ENCODE measurements at places on chromosomes 1 and 21. TPM values are rescaled to one million over a fixed set of nuclear protein-coding genes. Genes with fewer than 3 reads are reported as not detected.

GRHL3 gene
- polyA plus RNA-seq, result not detected

CD1E gene
- polyA plus RNA-seq, result not detected

LRRN2 gene
- not detected for polyA plus RNA-seq

MATN1 gene
- 0.13 TPM for polyA plus RNA-seq

ST6GALNAC5 gene
- polyA plus RNA-seq, result 0.80 TPM

DNA sequence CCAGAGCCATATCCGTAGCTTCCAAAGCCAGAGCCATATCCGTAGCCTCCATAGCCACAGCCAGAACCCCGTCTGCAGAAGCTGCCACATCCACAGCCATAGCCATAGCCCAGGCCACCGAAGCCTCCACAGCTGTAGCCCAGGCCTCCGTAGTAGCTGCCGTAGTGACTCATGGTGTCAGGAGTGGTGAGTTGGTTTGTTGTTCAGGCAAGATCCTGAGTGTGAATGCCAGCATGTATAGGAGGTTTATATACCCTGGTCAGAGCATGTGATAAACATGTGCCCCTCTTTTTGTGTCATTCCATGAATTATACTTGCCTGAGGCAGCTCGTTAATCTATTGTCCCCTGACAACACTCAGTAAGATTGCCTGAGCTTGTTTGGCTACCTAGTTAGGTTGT is at the start of gene KRTAP19-1:
Gene KRTAP19-1 (minus strand): TSS at position 223 of the 400 bp plus-strand sequence. CDS start 50 bp downstream, at position 173.
- no peak for DNase-seq

GRCh38 chr1:207069061-207069460 is 16.0 kb downstream of the PFKFB2 start:
- DNase-seq, result no peak

DNA sequence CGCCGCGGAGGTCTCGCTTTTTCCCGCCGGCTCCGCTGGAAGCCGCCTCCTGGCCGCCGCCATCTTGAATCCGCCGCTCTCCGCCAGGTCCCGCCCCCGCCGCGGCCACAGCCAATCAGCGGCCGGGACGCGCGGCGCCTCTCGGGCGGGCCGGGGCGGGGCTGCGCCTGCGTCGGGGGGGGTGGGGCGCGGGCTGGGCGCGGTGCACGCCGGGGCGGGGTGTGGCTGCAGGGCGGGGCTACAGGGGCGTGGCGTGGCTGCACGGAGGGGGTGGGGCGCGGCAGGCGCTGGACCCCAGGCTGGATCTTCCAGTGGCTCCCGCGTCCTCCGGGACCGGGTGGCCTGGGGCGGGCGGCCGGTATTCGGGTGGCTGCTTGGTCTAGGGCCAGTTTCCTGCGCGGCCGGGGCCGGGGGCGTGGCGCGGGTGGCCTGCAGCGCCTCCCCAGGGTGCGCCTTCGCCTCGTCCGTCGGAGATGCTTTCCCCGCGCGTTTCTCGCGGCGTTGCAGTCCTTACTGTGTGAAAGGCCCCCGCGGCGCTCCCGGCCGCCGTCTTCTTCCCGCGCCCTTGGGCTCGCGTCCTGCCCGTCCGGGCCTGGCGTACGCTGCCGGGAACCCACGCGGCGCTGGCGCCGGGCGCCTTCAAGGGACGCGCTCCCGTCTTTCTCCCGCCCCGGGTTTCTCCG is 575 bp downstream of the PCNT start:
- DNase-seq, result no peak

DNA sequence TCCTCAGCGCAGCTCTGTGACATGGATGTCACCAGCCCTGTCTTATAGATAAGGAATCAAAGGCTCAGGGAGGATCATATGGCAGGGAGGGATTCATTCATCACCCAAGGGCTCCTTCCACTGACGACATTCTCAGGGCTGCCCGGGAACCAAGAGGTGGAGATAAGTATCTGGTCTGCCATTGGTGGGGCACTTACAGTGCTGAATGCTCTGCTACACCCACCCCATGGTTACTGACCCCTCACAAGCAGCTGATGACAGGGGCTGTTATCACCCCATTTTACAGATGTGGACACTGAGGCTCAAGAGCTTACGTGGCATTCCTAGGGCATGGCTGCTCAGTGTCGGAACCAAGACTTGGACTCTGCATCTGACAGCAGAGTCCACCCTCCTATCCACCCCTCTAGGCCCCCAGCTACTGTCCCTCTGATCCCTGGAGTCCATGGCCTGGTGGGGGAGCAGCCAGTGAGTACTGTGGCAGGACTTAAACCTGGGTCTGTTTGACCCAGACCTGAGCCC is 155.1 kb downstream of the PTPRU start:
- no peak for DNase-seq

GRCh38 chr1:3890389-3891328 is 9.4 kb downstream of the C1orf174 start:
- DNase-seq, result no peak

DNA sequence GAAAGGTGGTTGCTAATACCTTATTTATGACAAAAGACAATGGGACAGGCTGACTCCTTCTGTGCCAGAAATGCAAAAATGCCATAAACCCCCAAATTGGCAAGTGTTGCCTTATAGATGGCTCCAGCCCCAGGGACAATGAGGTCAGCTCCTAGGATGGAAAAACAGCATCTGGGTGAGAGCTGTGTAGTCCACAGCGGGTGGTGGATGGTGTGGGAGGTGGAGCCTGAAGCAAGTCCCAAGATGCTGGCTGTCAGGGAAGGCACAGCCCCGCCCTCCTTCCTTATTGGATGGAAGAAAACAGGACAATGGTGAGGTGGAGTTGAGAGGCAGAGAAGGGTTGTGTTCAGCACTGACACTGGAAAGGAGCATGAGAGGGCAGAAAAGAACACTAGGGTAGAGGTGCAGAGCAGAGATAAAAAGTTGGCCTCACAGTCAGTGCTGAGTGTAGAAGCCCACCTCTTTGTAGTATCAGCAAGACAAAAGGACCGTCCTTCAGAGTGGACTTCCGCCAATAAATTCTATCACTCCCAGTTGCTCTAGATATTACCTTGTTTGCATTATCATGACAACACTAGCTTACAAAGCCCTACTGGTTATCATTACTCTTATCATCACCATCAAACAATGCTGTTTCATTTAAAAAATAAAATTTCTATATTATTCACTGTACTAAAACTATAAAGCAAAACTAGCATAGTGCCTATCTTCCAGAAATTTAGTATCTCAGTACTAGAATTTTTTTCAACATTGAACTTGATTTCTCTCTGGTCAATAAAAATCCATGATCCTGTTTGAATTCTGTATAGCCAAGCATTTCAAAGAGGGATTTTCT is 3.7 kb upstream of the SDE2 start:
- no peak for DNase-seq

DNA sequence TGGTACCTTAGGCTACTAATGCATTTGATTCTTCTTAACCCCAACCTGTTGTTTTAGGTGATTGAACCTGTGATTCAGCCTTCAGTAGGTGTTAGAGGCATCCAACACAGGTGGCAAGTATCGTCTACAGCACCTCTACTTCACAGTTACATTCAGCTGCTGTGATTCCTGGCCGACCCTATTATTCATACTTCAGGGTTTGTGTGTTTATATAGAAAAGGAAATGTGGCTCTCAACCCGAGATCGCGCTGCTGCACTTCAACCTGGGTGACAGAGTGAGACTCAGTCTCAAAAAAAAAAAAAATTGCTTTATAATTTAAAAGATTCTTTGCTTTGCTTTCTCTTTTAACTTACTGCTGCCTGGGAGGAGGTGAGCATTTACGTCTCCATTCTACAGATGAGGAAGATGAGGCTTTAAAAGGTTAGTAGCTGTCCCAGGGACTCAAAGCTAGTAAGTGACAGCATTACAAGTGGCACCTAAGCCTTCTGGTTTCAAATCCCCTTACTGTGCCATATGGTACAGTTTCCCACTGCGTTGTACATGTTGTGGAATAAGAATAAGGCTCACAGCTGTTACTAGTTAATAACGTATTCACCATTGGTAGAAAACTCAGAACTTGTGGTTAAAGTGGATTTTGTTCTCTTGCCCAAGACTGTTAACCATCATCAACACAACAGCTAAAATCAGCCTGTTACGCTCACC is 9.9 kb upstream of the GPR25 start:
- no peak for DNase-seq

GRCh38 chr1:201143726-201144635 is 10.3 kb downstream of the TMEM9 start:
- no peak for DNase-seq

DNA sequence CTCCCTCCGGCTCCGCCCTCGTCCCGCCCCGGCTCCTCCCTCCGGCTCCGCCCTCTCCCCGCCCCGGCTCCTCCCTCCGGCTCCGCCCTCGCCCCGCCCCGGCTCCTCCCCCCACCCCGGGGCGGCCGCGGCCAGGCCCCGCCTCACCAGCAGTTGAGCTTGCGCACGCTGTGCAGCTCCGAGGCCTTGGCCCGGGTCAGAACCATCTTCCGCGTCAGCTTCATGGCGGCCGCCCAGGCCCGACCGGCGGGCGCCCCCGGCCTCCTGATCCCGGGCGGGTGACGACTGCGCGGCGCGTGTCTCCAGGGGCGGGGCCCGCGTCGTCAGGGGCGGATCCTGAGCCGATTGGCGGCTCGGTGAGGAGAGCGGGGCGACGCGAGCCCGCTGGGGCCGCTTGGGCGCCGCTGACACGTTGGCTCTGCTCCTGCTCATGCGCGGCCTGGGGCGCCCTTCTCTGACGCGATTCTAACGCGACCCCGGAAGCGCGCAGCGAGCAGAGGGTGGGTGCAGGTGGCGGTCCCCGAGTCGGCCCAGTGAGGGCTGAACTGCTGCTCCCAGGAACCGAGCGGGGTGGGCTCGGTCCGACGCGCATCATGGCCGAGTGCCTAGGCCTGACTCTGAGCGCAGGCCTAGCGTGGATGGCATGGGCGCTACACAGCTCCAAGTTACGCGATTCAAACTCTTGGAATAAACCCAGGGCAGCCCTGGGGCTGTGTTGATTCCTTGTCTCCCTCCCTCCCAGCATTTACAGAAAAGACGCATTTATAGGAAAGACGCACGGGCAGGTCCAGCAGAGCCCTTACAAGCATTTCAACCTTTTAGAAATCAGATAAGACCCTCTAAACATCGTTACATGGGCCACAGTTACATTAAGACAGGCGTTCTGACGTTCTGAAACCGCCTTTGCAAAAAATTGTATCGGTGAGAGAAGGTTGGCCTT is at the start of gene CFAP410:
Gene CFAP410 (minus strand): TSS at position 420 of the 940 bp plus-strand sequence. CDS start 196 bp downstream, at position 224.
- peak; percentile 67 for DNase-seq

GRCh38 chr1:48005253-48006117 is 8.3 kb upstream of the TRABD2B start:
- no peak for DNase-seq
